ENCODE measurements at places on chromosomes 4 and X.

GRCh38 chr4:8739317-8739716 lies 132.3 kb downstream of the HMX1 start:
- DNase-seq, result no peak

- no peak for DNase-seq
These were observed 345.3 kb downstream of the MAPK10 start for GRCh38 chr4:86014599-86014998.

DNA sequence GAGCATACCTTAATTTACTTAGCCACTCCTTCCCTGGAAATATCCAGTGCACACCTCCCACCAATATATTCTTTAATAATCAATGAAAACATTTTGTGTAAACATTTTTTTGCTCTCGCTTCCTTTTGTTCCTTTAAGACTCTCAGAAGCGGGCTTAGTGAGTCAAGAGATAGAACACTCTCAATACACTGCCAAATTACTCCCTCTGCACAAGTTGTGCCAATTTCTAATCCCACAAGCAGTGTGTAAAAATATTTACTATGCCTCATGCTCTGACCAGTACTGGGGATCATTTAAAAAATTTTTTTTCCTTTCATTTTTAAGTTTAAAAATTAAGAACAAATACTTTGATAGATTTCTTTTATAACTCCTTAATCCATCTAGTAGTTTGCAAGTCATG lies 5.1 kb downstream of the MORF4L2 start:
- no peak for DNase-seq

- DNase-seq, result no peak
These were observed 269.7 kb upstream of the LCORL start for GRCh38 chr4:18291256-18291655.

DNA sequence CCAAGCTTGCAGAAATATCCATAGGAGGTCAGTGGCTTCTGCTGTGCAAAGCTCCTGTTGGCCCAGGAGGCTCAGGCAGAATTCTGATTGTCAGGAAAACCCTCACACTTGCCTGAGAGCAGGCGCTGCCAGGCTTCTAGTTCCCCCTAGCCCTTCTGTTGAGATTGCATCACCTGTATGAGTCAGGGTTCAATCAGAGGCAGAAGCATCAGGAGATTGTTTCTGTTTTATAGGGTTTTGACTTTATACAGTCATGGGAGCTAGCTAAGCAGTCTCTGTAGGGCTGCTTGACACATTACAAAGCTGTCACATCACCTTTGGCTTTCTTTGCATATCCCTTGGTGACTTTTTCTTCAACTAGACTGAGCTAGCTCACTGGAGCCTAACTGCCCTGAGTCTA lies 27.8 kb downstream of the DIPK2B start:
- no peak for DNase-seq

- DNase-seq, result no peak
These were observed 4.3 kb downstream of the FGFBP1 start for GRCh38 chr4:15934259-15934658.

DNA sequence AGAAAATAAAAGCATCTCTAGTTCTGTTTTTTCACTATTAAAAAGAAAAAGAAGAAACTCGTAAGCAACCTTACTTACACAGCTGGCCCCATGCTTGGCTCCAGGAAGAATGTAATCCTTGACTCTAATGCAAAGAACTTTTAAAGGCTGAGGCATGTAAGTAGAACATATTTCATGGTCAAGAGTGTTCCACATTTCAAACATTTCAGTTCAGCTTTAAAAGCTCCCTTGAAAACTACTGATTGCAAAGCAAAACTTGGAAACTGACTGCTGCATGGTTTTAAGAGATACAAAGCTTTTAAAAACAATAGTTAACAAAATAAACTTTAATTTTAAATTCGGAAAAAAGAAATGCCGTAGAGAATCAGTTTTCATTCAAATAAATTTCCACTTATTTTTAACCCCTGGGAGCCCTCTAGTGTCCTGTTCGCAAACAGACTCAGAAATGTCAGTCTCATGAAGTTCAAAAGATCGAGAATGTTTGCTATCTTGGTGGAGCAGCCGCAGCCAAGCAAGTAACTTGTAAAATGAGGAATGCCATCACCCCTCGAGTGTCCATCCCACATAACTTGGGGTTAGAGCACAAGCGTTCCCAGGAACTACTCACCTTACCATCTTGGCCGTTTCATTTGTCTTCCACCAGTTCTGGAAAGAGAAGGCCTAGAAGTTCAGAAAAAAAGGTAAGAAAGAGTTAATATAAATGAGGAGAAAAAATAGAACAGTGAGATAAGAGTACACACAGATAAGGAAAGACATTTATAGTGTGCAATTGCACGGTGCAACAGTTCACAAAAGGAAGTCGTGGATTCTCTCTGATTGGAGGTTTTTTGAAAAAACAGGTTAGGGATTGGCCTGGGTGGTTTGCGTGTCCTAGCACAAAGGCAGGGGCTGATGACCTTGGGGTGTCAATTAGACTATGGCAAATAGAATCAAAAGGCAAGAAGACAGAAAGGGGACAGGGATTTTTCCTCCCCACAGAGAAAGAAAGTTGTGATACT lies at the start of gene GASK1B:
GASK1B (minus strand) TSS at position 765 of the 998 bp plus-strand sequence. CDS start 1,650 bp downstream, outside the sequence.
- DNase-seq, result peak; percentile 25

GRCh38 chr4:86834901-86835300 lies 14.3 kb downstream of the SLC10A6 start:
- no peak for DNase-seq

- DNase-seq, result no peak
These were observed 379.7 kb downstream of the SPRY1 start for GRCh38 chr4:123776267-123776666.

- no peak for DNase-seq
These were observed 1455.9 kb downstream of the ADGRL3 start for GRCh38 chr4:62656006-62656405.

- DNase-seq, result no peak
These were observed 263.8 kb upstream of the PABPC4L start for GRCh38 chr4:134465417-134465816.

DNA sequence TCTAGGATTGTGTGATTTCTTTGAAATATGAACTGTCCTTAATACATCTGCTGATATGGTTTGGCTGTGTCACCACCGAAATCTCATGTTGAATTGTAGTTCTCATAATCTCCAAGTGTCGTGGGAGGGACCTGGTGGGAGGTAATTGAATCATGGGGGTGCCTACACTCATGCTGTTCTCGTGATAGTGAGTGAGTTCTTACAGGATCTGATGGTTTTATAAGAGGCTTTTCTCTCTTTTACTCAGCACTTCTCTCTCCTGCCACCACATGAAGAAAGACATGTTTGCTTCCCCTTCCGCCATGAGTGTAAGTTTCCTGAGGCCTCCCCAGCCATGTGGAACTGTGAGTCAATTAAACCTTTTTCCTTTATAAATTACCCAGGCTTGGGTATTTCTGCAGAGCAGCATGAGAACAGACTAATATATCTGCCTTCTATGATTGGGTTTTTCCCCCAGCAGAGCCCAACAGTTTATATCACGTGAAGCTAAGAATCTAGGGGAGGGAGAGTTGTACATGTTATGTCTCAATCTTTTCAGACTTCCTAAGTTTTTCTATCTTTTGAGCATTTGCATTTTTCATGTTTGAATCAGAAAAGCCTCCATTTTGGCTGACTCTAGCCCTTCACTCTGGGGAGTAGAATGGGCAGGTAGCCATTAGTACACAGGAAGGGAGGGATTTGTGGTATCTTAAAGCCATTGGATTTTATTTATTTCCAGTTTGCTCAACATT lies 58.9 kb downstream of the PLAC1 start:
- DNase-seq, result peak; percentile 61

DNA sequence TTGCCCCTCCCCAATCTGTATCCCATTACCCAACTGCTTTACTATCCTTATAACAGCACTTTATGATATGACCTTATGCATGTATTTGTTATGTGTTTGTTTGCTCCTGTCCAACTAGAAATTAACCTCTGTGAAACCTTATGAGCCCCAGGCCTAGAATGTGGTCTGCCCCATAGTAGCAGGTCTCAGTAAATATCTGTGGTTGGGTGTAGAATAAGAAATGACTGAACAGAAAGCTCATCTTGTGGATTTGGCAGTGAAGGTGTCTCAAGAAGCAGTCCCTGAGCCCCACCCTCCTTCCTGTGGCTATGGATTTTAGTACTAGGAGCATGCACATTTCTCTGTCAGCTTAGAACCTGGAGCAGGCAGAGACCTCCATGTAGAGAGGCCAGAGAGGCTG lies 229.0 kb upstream of the LCORL start:
- DNase-seq, result no peak

Data from AG09319 (cell line).